Activated CD8-positive, alpha-beta T cell treated with anti-CD3 and anti-CD28 coated beads for 36 hours (primary cell): ENCODE measurements at places on chromosomes 7 and 10.

GRCh38 chr7:81869670-81870069, 99.8 kb upstream of the HGF start:
- no peak for DNase-seq

GRCh38 chr10:73907841-73908517, 3.0 kb upstream of the PLAU start:
- no peak for DNase-seq

DNA sequence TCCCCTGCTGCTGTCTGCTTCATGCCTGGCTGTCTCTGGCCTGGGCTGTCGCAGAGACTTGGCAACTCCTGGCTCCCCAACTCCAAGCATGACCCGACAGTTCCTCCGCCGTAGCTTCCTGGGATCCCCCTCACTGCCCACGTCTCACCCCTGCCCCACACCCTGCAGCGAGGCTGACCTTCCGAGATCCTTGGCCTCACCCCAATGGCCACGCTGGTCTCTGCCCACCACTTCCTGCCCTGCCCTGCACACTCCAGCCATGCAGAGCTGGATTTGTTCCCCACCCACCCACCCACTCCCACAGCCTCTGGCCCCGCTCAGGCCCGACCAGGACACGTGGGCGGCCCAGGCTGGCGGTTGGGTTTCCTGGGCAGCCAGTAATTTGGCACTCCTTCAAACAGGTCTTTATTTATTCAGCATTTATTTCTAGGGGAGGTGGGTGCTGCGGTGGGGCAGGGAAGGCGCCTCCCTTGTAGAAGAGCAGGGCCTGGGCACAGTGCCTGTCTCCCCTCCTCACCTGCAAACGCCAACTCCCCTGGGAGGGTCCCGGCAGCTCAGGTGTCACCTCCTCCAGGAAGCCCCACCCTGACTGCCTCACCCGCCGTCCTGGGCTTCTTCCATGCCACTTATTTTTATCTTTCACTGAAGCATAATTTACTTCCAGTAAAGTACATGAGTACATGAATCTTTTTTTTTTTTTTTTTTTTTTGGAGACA, 25.5 kb downstream of the GTF2IRD1 start:
- DNase-seq = no peak

GRCh38 chr7:144670218-144670617, 165.6 kb downstream of the TPK1 start:
- DNase-seq = no peak

DNA sequence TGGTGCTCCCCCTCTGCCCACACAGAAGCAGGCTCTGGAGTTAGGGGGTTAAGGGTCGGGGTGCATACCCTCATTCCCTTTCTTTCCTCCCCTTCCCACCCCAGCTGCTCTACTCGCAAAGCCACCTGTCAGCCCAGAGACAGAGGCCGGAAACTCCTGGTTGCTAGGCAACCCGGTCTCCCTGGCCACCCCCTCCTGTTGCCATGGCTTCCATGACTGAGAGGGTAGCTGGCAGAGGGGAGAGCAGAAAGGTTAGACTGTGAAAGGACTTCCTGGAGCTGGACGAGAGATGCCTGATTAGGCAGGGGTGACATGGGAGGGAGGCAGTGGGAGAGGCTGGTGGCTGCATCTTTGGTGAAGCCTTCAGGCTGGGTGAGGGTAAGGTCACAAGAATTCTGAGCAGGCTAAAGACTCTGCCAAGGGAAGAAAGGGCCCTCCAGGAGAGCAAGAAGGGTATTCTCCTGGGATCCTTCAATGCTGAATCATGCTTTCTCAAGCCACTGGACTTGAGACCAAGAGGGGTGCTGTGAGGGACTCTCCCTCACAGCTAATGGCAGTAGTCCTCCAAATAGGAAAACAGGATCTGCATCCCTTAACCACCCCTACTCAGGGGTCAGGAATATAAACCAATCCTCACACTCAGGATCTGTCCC, 5.4 kb downstream of the PSD start:
- peak; percentile 81 for DNase-seq

DNA sequence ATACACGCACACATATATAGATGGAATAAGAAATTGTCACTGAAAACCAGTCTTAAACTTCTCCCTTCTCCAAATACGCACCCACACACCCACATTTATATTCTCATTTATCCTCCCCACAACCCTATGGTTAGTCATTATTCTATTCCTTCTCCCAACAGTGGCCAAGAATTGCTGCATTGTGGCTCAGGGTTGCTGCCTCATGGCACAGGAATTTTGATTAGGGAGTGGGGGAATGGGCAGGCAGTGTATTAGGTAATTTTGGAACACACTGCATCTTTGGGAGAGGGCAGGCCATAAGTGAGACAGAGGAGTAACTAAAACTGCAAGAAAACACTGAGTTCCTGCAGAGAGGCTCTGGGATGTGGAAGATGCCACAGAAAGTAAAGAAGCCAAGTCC, 35.7 kb downstream of the NAPEPLD start:
- no peak for DNase-seq

- DNase-seq = peak; percentile 32
Measured at GRCh38 chr10:8183241-8183704, 128.8 kb downstream of the GATA3 start.

DNA sequence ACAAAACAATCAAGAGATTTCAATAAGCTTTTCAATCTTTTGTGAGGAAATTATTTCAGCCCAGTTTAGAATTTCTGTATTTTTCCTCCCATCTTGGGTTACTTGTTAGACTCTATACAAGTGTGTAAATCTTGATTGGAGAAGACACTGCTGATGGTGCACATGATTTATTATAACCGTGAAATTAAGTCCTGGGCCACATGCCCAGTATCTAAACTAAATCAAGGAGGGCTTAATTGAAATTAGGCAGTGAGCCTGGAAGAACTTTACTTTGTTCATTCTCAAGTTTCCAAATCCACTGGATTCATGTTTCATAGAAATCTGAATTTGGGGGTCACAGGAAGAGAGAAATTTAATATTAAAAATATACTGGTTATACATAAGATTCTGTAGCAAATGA, 44.5 kb downstream of the CSTF2T start:
- no peak for DNase-seq

DNA sequence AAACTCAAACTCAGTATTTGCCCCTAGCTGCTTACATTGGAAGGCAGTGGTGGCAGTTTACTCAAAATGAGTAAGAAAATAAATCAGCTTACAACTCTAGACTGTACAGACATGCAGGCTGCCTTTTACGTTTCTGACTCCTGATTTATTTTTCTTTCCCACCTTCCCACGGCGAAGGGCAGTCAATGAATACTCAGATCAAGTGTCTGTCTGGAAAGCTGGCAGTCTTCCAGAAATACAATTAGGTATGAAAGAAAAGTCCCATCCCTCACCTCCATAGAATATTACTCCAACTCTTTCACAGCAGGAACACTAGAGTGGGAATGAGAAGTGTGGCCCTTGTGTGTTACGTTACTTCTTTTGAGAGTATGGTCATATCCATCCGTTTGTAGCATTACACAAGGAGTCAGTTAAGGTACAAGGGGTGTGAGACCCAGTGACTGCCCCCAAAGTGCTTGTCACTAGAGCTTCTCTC, 1.3 kb upstream of the PAPSS2 start:
- DNase-seq = no peak

DNA sequence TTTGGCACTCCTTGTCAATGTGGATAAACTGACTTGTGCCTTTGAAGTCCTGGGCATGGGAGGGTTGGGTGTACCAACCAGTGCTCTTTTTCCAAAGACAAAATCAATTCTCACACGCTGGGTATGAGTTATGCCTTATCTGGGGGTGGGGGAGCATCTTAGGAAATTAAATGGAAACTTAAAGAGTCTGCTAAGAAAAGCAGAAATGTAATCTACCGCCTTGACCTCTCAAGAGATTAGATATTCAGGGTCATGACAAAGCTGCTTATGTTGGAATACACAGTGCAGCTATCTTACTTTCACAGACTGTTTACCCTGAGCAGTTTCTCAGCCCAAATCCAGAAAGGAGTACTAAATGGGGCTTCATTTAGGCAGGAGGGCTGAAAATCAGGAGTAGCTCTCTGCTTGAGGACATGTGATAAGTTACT, 2.6 kb downstream of the MEST start:
- DNase-seq = no peak

DNA sequence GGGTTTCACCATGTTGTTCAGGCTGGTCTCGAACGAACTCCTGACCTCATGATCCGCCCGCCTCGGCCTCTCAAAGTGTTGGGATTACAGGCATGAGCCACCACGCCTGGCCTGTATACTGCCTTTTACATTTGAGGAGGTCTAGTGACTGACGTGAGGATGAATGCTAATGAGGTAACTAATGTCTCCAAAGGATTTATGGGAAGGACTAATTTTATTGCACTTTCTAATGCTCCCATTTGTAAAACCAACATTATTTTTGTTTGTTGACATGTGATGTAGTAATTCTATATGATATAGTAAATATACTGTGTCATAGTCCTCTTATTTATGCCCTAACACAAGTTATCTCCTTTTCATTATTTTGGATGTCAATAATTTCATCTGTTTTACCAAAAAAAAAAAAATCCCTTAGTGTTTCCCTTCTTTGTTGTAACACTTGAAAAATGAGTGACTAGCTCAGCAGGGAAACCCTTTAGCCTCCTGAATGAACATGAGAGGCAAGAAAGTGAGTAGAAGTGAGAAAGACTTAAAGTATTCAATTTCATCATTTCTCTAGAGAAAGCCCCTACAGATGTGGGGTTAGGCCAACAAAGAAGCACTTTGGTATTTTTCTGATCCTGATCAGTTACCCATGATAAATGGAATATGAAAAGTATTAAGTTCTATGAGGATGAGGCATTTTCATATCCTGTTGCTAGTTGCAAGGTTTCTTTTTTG, 596.9 kb upstream of the PCDH15 start:
- no peak for DNase-seq

GRCh38 chr10:32889631-32890212, 68.3 kb downstream of the ITGB1 start:
- DNase-seq = no peak

DNA sequence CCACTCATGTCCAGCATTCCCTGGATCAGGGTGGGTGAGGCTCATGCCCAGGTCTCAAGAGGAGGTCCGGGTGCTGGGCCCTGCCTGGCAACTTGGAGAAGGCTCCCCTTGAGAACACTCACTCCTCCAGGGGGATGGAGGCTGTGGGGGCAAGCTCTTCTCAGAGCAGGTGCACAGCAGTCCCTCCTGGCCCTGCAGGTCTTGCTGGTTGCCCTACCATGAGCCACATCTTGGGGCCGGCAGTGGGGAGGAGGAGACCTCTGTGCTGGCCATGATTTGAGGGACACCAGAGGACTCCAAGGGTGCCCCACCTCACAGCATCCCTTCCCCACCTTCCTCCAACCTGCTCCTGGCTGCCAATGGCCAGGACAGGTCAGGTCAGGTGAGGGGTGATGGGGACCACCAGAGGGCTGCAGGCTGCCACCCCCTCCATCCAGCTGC, 87.4 kb upstream of the RET start:
- no peak for DNase-seq

GRCh38 chr7:66539902-66540375, 88.7 kb upstream of the KCTD7 start:
- no peak for DNase-seq

DNA sequence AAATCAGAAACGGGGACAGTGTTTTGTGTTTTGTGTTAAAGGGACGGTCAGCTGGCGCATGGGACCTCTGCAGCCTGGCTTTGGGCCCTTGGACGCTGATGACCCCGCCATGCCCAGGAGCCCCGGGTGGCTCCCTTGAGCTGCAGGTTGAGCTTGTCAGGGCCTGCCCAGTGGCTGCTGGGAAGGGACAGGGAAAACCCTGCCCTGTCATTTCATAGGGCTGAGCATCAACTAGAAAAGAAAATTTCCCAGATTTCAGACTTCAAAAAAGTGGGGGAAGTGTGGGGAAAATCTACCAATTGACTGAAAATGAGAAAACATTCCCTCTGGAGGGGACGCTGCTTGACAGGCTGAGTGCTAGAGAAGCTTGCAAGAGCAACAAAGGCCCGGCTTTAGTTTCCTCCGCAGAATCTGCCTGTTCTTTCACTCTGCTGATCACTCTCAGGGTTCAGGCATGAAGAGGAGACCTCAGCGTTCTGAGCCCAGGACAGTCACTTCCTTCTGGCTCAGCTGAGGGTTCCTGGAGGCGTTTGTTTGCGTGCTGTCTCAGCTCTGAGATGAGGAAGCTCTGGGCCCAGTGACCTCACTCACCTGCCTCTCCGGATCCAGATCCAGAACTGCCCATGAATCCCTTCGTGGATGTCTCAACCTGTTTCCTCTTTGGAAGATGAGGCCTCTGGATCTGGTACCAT, 18.6 kb upstream of the DNAJB6 start:
- DNase-seq = peak; percentile 55

DNA sequence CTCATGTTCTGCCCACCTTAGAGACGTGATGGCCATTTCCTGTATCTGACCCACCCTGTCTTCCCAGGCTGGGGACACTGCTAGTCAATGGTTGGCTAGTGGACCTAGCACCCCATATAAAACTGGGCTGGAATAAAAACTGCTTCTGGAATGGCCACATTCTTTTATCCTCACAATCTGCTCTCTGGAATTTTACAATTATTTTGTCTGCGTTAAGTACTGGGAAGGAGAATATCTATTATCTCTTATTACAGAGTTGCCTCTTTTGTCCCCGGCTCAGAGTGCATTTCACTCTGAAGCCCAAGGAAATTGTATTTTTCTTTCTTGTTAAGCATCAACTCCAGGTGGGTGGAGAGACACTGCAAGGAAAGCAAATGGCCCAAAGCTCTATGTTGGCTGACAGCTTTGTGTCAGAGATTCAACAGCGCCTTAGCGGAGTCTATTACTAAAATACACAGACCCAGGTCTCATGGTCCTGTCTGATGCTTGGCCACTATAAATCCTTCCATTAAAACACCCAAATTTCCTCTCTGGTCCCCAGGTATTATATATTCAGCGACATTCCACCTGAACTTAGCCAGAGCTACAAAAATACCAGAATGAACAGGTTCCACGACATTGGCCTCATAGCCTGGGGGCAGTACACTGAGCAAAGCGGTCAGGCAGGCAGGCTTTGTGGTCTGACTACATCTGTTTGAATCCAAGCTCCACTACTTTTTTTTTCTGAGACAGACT, 121.7 kb downstream of the PRPF18 start:
- DNase-seq = no peak

DNA sequence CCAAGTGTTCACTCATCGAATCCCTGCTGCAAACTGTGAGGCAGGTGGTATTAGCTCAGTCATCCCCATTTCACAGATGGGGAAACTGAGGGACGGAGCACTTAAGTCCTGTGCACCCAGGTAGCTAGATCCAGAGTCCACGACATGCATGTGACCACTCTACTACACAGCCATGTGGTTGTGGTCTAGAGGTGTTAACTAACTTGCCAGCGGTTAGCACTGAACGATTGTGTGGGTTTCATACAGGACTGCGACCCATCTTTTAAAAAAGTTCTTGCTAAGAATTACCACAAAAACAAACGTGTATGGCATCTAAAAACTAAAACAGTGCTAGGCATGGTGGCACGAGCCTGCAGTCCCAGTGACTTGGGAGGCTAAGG, 16.1 kb upstream of the ABCC2 start:
- DNase-seq = peak; percentile 43
